Activated naive CD8-positive, alpha-beta T cell treated with anti-CD3 and anti-CD28 coated beads, Interleukin-2, amount 50 U/mL, for 16 hours (primary cell): ENCODE measurements at places on chromosomes 6 and 20.

DNA sequence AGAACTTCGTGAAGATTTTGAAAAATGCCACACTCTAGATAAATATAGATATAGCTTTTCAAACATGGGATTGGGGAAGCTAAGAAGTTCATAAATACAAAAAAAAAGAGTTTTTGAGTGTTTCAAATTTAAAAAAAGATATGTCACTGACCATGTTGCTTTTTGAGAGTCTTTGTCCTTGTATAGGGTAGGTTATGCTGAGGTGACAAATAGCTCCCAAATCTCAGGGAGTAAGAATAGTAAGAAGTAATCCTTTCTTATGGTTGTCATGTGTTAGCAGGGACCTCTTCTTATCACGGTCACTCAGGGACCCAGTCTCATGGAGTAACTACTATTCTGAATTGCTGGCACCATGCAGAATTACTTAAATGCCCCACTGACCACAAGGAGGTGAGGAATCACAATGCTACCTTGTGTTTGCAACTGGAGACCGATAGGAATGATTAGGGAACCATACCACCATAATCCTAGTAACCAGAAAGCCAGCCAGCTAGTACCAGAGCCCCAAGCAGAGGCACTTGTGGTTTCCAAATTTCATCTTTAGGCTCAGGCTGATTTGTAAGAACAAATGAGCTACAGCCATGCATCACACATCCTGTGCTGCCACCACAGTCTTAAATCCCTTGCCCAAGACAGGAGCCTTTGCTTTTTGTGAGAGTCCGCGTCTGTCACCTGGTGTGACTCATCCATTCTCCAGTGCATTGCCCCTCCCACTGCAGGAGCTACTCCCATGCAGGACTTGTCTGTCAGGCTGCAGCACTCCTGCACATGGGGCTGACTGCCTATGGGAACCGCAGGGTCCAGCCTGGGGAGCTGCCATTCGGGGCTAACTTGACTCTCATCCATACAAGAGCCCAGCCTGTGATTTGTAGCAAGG is 42.4 kb upstream of the ADGRF4 start:
- DNase-seq = no peak

DNA sequence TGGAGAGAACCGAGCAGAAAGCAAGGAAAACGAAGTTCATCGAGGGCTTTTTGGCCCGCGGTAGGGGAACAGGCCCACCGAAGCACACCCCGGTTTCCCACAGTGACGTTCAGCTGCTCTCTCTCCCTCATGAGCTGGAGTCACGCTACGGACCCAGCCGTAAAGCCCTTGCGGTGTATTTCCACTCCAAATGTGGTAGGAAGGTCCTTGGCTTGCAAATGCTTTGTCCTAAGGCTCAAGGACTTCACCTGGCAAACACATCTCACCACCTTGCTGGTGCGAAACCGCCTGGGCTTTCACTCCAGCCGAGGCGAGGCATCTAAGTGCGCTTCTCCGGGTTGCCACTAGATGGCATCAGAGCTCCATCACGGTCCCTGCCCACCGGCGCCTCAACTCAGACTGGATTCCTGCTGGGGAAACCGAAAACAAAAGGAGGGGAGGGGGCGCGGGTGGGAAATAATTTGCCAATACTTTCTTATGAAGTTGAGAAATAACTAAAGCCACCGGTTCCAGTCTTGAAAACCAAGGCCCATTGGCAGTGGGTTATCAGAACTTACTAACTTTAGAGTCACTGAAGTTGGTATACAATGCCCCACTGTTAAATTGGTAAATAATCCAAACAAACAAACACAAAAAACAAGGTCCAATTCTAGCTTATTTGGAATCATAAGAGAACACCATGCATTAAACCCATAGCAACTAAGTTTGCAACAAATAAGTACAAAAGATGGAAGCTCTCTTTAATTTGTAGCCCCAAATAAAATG is 13.4 kb upstream of the FOXC1 start:
- peak; percentile 46 for DNase-seq

GRCh38 chr6:136723780-136724179 is 68.5 kb downstream of the MAP3K5 start:
- peak; percentile 3 for DNase-seq

- DNase-seq = no peak
Measured at GRCh38 chr6:48775157-48775556, 664.2 kb upstream of the PTCHD4 start.

GRCh38 chr6:82245376-82245775 is 2.2 kb downstream of the IBTK start:
- DNase-seq = no peak
